BE2C (cell line): ENCODE measurements at places on chromosomes 16 and 17.

GRCh38 chr16:78681743-78682142, 582.3 kb downstream of the WWOX start:
- no peak for DNase-seq

DNA sequence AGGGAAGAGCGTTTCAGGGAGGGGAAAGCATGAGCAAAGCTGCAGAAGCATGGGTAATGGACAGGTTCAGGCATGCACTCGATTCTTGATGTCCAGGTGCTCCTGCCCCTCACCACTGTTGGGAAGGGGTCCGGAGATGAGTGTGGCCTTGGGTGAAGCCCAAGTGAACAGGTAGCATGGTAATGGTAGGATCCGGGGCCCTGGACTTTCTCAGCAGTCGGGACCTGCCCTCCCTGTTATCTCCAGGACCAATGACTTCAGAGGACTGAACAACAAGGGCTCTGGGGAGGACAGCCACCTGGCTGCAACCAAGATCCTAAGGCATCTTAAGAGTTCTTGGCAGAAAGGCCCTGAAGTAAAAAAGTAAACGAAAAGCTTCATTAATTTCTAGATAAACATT, 306.8 kb downstream of the CPPED1 start:
- DNase-seq: no peak

DNA sequence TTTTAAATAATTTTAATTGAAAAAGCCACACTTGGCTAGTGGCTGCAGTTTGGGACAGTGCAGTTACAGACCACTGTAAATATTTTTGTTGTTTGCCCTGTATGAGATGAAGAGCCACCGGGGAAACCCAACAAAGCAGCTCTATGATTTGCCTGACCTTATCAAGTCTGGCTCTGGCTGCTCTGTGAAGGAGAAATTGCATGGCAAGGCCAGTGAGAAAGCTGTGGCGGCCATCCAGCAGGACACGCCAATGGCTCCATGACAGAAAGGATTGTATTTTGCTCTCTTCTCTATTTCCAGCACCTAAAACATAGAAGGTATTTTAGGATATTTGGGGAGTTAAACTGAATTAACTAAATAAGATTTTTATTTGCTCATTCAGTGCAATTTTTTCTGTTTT, 330.0 kb upstream of the DYNLRB2 start:
- DNase-seq: no peak

GRCh38 chr16:23941963-23942564, 106.3 kb downstream of the PRKCB start:
- peak; percentile 32 for DNase-seq

DNA sequence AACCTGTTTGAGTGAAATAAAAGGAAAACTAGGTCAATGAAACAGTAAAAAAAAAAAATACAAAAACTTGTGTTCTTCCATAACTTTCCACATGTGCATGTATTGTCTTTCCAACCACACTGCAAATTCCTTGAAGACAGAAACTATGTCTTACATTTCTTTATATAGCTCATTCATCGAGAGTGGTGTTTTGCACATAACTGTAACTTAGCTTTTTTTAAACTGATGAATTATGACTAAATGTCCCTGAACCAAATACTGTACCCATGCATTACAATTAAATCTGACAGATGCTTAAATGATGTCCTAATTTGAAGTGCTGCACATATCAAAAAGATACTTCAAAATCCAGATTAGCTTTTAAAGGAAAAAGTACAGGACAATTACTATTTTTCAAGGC, 50.1 kb downstream of the BRIP1 start:
- no peak for DNase-seq

- peak; percentile 2 for DNase-seq
Measured at GRCh38 chr16:86078121-86078600, 179.2 kb downstream of the IRF8 start.

GRCh38 chr16:5019775-5020174, 14.0 kb downstream of the NAGPA start:
- no peak for DNase-seq

DNA sequence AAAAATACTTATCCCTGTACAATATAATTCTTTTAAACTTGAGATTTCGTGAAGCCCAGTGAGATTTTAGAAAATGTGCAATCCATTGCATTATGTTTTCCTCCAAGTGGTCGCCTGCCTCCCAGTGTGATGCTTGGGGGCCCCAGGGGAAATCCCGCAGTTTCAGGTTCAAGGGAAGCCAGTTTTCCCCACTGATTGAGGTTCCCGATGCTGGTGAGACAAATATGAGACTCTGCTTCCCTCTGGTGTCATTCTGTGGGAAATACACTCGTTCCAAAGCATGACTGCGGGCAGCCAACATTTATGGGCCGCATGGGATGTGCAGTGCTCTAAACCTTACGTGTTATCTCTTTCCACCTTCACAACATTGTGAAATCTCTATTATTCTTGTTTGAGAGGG, 200.8 kb downstream of the PRKCB start:
- DNase-seq: peak; percentile 51

GRCh38 chr17:39107973-39108372, 43.5 kb downstream of the PLXDC1 start:
- DNase-seq: no peak

DNA sequence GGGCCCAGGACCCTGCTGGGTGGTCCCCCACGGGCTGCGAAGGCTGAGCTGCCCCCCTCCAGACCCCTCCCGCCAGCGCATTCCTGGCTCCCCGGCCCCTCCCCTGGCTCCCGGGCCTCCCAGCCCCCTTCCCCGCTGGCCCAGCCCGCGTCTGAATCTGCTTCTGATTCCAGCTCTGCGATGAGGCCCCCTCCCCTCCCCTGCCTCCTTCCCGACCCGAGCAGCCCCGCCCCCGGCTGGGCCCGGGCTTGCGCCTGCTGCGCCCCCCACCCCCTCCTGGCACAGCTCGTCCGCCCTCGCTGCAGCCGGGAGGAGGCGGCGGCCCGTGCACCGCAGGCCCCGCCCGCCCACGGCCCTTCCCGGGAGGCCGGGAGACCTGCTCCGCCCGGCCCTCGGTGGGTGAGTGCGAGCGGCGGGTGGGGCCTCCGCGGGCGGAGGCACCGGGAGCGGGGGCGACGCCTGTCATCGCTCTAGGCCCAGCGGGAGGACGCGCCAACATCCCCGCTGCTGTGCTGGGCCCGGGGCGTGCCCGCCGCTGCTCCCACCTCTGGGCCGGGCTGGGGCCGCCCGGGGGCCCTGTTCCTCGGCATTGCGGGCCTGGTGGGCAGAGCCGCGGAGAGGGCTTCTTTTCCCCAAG, at the start of gene NTN3:
TSS of gene NTN3 (plus strand) at position 282 of the 637 bp plus-strand sequence. CDS start 405 bp downstream, outside the sequence.
- DNase-seq: peak; percentile 86
